Natural killer cell (primary cell): ENCODE measurements at places on chromosomes 5 and 9. TPM values are rescaled to one million over a fixed set of nuclear protein-coding genes. Genes with fewer than 3 reads are reported as not detected.

Gene ESM1
- 1.2 TPM for total RNA-seq

Gene CNOT6
- total RNA-seq = 20.9 TPM

Gene C9
- total RNA-seq = 0.52 TPM

Gene SEC61B
- 93.8 TPM for total RNA-seq

Gene FOXD4L3
- total RNA-seq = not detected

Gene DMGDH
- total RNA-seq = 2.4 TPM

Gene GLDC
- total RNA-seq = not detected

Gene OGN
- total RNA-seq = 0.33 TPM

Gene SLC25A2
- 0.73 TPM for total RNA-seq

Gene PDLIM4
- total RNA-seq = not detected

Gene WDR38
- total RNA-seq = not detected

Gene SYNPO
- total RNA-seq = 0.48 TPM

Gene LECT2
- total RNA-seq = not detected

Gene GFM2
- total RNA-seq = 11.9 TPM

Gene UBE2QL1
- not detected for total RNA-seq

Gene GRM6
- total RNA-seq = not detected

Gene RAD23B
- 92.6 TPM for total RNA-seq

Gene PTGS1
- 2.1 TPM for total RNA-seq

Gene PCDHB15
- not detected for total RNA-seq

Gene CD74
- total RNA-seq = 913 TPM

Gene KIF12
- not detected for total RNA-seq

Gene SLC46A2
- 0.23 TPM for total RNA-seq

Gene STPG3
- total RNA-seq = not detected

Gene FAM163B
- not detected for total RNA-seq

Gene CCDC183
- 0.75 TPM for total RNA-seq

Gene GRIN3A
- not detected for total RNA-seq

Gene FAM53C
- total RNA-seq = 73.6 TPM

Gene CDX1
- not detected for total RNA-seq

Gene CKMT2
- total RNA-seq = not detected

Gene STC2
- total RNA-seq = not detected

Gene TLX3
- not detected for total RNA-seq

Gene PCDHA9
- total RNA-seq = not detected

Gene MOB3B
- 0.23 TPM for total RNA-seq

Gene FANCG
- total RNA-seq = 33.9 TPM

Gene GNA14
- total RNA-seq = not detected
